Tongue (tissue), 3 donors: ENCODE measurements at places on chromosomes 6 and 20. TPM values are rescaled to one million over a fixed set of nuclear protein-coding genes. Genes with fewer than 3 reads are reported as not detected.

DNA sequence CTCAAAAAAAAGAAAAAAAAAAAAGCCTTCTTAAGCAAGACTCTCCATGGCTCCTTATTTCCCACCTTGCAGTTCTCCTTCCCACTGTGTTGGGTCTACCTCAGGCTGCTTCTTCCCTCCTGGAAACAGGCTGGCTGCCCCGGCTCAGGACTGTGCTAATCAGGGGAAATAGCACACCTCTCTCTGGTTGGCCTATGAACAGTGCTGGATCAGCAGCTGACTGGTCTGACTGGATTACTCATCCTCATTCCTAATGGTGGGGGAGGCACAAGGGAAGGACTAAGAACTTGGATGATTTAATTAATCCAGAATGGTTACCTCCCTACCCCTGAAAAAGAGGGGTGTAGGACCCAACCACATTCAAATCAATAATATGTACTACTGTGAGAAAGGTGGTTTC is 3.9 kb upstream of the SRSF3 start:
- DNase-seq, result no peak

DNA sequence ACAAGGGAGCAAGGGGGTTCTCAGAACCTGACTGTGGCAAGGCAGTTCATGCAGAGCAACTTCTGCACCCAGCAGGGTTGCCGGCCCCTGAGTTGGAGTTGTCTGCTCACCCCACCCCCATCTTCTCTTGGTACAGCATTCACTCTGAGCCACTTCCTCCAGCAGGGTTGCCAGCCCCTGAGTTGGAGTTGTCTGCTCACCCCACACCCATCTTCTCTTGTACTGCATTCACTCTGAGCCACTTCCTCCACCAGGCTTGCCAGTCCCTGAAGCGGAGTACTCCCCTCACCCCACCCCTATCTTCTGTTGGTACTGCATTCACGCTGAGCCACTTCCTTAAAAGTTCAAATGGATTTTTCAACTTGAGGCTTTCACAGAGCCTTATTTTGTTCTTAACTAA is 79.7 kb upstream of the SYNDIG1 start:
- DNase-seq, result no peak

GRCh38 chr6:3825851-3826581 is 23.2 kb upstream of the FAM50B start:
- peak; percentile 95 for DNase-seq

- peak; percentile 77 for DNase-seq
These were observed 61.5 kb upstream of the HDDC2 start for GRCh38 chr6:125363039-125363823.

DNA sequence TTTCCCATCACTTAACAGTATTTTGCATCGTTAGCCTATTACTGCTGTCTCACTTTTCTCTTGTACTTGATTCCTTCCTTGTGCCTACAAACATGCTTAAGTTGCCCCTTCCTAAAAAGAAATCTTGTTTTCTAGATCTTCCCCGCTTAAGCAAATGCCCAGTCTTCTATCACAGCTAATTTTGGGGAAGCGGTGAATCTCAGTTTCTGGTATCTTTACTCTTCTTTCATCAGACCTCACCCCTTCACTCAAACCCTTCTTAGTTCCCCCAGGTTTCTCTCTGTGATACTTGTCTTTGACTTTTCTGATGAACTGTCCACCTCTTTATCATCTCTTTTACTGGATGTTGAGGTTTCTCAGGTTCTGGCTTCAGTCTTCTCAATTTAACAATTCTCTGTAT is 14.2 kb downstream of the VAPB start:
- no peak for DNase-seq

Gene OTOR
- 0.21 TPM for total RNA-seq

DNA sequence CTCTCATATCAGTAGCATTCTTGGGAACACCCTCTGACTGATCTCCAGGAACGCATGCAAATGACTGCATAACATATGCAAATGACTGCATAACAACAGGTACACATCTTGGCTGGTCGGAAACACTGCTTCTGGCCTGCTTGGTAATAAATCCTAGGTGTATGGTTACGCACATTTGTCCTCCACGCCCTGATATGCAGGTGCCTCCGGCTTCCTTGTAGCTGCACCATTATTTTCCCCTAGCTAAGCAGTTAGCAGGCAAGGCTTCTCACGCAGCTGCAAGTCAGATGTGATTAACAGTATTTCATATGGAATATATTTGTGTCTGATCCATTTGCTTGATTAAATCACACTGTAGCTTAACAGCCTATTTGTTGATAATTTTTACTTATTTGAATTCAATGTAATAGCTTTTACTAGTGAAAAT is 5.9 kb downstream of the RPS6KA2 start:
- DNase-seq, result no peak

Gene KCNG1
- 1.3 TPM for total RNA-seq

Gene ZSCAN23
- total RNA-seq, result 7.3 TPM

Gene DPPA5
- total RNA-seq, result not detected

DNA sequence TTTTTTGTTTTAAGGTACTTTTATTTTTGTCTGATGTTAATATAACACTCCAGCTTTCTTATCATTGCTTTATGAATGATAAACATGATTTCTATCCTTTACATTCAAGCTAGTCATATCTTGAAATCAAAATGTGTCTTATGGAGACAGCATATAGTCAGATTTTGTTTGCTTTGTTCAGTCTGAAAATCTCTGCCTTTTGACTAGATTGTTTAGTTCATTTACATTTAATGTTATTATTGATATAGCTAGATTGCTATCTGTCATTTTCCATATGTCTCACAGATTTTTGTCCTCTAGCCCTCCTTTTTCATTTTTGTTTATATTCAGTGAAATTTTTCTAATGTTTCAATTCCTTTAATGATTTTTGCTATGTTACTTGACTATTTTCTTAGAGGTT is 332.8 kb downstream of the SMOC2 start:
- no peak for DNase-seq

- DNase-seq, result no peak
These were observed 211.2 kb downstream of the MAFB start for GRCh38 chr20:40477805-40478204.

Gene C6orf15
- 5.0 TPM for total RNA-seq
